NCI-H510A treated with DMSO at 0.1 percent for 48 hours (cell line): ENCODE measurements at places on chromosomes 5 and 9.

GRCh38 chr5:136030956-136031611, 2.3 kb downstream of the TGFBI start:
- DNase-seq, result no peak

- no peak for DNase-seq
These were observed 204.9 kb upstream of the TARS1 start for GRCh38 chr5:33235824-33236223.

- DNase-seq, result no peak
These were observed 204.7 kb upstream of the RFX3 start for GRCh38 chr9:3730511-3730922.

DNA sequence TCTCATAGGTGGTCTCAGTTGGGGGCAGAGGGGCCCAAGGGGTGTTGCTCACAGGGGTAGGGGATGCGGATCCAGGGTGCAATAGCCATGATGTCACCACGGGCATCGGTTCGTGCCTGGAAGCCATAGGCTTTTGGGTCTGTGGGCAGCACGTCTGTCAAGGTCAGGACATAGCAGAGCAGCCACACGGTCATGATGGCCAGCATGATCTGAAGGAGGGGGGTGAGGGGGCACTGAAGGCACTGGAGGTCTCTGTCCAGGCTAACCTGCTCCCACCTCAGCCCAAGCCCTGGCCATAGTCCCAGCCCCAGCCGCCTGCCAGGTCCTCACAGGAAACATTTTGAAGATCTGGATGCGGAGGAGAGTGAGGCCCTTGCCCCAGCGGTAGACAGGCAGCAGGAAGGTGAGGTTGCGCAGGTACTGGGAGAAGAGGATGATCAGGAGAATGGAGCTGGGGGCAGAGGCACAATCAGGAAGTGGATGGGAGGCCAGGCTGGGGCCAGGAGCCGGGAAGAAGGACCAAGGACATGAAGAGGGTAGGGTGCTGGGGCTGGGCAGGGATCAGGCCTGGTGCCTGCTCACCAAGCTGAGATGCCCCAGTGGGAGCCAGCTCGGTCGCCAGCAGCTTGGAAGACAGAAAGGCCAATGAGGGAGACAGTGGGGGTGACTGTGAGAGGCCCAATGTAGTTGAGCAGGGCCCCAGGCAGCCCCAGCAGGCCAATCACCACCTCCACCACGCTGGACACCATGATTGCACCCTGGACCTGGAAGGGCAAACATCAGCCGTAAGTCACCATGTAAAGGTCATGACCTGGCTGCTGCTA, 3.3 kb downstream of the SLC23A1 start:
- no peak for DNase-seq

GRCh38 chr5:105807290-105807689, 1863.4 kb downstream of the EFNA5 start:
- DNase-seq, result no peak
